Activated CD4-positive, alpha-beta T cell treated with anti-CD3 and anti-CD28 coated beads for 24 hours (primary cell): ENCODE measurements at places on chromosomes 5 and 9.

DNA sequence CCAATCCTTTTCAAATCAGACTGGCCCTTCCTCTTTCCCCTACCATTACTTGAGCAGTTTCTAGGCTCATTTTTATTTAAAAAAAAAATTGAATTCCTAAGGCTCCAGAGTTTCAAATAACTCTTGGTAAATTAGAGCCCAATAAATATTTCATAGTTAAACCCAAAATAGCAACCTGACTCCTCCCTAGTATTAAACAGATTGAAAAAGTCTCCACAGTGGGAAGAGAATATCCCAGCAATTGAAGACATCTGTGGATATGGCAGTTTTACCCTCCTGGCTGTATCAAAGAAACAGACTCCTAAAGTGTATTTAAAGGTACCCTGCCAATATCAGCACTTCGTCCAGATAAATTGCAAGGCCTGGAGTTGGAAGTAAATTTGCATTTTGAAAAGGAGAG, 52.7 kb upstream of the GDNF start:
- DNase-seq = no peak

GRCh38 chr5:6496207-6496584, 47.5 kb downstream of the UBE2QL1 start:
- DNase-seq = no peak

GRCh38 chr9:12656803-12657202, 36.4 kb upstream of the TYRP1 start:
- no peak for DNase-seq

GRCh38 chr5:170393235-170393634, 4.1 kb upstream of the KCNMB1 start:
- DNase-seq = no peak

DNA sequence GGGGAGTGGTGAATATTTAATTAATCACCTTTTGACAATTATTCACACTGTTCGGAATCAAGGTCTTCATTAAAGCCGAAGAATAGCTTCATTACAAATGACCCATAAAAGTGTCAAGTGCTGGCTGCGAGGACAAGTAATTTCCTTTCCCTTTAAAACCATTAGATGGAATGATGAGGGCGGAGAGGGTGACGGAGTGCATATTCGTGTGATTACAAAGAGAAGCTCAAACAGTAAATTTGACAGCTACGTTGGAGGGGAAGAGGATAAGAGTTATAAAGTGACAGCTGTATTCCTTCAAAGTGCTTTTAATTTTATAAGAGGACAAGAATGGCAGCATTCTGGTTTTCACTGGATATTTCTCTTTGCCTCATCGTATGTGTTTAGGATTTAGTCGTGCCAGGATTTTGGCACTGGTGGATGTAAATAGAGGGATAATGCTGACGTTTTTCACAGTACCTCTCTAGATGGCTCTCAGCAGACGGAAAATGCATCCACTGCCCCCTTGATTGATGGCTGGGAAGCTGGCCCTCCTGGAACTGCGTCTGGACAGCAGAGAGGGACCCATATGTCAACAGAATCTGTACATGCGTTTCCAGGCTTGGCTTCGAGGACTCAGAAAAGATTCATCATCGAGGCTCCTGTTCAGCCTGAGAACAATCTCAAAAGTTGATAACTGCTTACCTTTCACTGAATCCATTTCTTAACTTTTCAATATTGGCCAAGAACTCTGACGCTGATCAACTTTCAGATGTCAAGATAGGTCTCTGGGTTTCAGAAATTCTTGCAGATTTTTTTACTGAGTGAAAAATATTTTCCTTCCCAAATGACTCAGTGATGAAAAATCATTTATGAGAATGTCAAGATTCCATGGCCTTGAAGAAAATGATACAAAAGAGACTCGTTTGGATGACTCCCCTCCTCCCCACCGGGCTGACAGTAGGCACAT, 50.4 kb upstream of the IRX2 start:
- no peak for DNase-seq

DNA sequence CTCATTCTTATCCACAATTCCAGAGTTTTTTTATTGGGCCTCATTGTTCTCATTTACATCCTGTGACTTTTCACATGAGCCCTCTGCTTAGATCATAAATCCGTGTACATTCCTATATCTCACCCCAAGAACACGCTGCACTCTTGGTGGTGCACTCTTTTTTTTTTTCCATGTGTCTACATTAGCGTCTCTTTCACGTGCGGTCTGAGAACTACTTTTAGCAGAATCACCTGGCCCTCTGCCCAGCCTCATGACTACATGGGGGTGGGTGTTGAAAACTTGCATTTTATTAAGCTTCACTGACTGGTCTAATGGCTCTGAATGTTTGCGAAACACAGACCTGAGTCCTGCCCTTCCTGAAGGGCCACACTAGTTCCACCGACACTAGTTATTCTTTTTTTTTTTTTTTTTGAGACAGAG, 18.6 kb downstream of the C9orf57 start:
- no peak for DNase-seq

DNA sequence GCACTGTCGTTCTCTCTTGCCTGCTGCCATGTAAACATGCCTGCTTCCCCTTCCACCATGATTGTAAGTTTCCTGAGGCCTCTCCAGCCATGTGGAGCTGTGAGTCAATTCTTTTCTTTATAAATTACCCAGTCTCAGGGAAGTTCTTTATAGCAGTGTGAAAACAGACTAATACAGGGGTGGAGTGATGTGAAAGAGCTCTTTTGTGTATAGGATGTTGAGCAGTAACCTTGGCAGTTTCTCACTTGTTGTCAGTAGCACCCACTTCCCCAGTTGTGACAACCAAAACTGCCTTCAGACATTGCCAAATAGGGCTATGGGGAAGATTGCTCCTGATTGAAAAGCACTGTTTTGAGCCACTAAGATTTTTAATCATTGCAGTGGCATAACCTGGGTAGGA, 552.2 kb upstream of the ZNF462 start:
- no peak for DNase-seq

GRCh38 chr9:93035821-93036351, 22.6 kb upstream of the SUSD3 start:
- no peak for DNase-seq

DNA sequence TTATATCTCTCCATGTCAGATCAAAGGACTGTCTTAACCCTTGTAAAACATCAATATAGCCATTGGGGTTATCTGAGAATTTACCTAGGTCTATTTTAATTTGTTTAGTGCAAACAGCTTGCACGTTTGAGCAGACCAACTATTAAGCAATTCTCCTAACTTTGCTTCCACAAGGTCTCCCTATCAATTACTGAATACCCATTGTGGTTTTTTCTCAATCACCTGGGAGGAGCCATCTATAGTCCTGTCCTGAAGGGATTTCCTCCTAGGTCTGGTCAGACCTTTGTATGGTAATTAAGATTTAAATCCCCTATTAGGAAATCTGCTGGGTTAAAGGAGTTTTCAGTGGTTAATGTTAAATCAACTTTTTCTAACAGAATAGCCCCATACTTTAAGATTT, 48.9 kb upstream of the S1PR3 start:
- no peak for DNase-seq

DNA sequence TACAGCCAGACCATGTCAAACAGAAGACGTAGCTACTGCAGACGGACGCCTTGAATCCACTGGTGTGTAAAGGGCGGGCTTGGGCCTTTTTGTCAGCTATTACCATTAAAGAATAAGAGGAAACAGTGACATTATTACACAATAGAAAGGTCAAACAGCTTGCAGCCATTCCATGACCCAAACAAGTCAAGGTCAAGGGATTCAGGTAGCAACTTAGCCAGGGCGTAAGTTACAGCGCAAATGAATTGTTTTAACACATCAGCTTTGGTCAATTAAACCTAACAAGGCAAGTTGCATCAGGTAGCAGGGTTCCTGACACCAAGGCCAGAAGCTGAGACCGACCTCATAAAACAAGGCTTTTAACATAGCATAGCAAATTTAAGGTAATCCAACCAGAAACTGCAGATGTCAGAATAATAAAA, 15.3 kb downstream of the NFIB start:
- no peak for DNase-seq

DNA sequence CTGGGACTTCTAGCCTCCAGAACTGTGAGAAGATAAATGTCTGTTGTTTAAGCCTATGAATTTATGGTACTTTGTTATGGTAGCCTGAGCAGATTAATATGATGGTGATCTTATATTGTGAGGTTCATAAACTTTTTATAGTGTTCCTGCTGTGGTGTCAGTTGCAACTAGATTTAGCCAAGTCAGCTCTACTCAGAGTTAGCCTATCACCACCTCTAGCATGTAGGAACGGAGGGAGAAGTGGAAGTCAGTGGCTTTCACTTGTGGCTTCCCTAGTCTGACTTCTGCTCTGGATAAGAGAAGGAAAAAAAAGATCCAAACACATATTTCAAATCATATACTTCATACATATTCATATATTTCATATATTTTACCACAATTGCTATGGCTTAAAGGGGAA, 6.6 kb downstream of the POC5 start:
- no peak for DNase-seq

GRCh38 chr5:157066080-157066479, 7.2 kb upstream of the HAVCR1 start:
- no peak for DNase-seq

GRCh38 chr9:38036359-38037084, 32.5 kb downstream of the SHB start:
- no peak for DNase-seq
